ENCODE measurements at places on chromosomes 16 and 17.

DNA sequence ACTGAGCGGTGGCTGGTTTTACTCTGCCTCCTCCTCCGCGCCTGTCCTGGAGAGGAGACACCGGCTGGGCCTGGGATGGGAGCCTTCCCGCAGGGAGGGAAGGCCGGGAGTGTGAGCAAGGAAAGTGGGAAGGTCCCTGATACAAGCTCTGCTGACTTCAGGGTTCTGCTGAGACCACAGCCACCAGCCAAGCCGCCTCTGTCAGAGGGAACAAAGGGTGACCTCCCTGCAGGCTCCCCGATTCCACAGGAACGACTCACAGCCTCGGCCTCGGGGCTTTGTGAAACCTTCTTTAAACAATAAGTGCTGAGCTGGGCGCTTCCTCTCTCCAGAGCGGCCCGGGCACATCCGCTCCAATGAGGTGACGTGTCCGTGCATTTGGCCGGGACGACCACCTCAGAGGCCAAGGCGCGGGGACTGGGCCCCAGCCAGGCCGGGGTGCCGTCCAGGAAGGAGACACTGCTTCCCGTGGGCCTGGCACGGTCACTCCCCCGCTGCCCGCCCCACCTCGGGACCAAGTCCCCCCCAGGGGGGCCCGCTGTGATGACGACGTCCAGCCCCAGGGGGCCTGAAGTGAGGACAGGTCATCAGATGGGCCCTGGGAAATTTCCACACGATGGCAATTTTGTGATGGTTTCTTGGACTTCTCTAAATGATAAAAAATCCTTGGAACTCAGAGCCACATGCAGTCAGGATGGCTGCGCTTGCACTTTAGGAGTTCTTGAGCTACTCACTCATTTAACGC, 11.8 kb upstream of the CIBAR2 start:
- DNase-seq: no peak

DNA sequence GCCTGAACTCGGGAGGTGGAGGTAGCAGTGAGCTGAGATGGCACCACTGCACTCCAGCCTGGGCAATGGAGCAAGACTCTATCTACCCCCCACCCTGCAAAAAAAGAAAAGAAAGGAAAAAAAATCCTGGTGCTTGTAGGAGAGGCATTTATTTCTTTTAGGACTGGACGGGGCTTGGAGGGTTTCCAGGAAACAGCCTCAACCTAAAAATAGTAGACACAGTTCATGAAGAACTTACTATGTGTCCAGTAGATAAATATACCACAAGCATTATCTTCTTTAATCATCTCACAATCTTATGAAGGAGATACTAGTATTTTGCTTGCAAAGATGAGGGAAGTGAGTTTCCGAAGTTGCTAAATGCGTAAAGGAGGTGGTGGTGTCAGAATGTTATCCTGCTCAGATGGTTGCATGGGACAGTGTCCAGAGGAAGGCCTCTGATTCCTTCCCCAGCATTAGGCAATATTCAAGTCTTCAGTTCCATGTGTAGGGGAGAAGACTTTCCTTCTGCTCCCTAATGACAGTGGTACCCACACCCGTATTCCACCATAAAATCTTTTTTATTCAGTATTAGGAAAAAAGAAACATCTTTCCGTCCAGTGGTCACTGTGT, 263.2 kb downstream of the WWOX start:
- DNase-seq: no peak

DNA sequence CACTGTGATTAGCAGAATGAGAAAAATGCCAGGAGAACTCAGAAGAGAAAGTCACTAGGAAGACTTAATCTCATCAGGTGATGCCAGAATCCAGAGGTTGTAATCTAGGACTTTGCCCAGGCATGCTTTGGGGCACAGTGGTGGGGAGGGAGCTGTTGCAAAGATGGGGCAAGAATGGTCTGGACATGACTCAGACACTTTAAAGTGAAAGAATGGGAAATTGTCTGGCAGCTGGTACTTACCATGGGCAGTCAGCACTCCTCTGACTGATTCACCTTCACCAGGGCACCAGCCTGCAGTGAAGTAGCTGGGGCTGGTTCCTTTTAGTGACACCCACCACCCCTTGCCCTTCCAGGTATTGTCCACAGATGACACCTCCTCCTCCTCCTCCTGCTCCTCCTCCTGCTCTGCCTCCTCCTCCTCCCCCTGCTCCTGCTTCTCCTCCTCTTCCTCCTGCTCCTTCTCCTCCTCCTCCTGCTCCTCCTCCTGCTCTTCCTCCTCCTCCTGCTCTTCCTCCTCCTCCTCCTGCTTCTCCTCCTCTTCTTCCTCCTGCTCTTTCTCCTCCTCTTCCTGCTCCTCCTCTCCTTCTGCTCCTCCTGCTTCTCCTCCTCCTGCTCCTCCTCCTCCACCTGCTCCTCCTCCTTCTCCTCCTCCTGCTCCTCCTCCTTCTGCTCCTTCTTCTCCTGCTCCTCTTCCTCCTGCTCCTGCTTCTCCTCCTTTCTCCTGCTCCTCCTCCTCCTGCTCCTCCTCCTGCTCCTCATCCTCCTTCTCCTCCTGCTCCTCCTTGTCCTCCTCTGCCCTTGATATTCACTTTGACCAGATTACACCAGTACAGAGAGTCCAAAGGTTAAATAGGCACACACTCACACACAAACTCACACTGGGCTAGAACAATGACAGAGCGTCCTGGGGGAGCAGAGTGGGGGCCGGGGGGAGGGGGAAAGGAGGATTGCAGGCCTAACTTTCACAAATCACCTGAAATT, at the start of gene CHD9NB:
Gene CHD9NB (minus strand): TSS at position 379 of the 983 bp plus-strand sequence. CDS start 8,739 bp downstream, outside the sequence.
- no peak for DNase-seq

DNA sequence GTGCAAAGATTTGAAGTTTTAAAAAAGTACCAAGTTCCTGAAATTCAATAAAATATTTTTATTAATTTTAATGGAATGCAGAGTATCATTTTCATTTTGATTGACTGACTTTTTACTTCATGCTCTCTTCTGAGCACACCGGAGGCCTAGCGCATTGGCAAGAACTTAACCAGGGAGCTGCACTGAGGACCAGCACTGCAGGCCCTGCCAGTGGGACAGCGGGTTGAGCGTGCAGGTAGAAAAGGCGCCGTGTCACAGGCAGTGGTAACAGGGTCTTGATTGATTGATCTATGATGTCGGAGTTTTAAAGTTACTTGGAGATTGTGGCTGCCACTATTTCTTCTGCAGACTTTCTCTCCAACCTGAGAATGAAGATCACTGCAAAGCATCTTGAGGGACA, 43.7 kb downstream of the WDR45B start:
- no peak for DNase-seq

DNA sequence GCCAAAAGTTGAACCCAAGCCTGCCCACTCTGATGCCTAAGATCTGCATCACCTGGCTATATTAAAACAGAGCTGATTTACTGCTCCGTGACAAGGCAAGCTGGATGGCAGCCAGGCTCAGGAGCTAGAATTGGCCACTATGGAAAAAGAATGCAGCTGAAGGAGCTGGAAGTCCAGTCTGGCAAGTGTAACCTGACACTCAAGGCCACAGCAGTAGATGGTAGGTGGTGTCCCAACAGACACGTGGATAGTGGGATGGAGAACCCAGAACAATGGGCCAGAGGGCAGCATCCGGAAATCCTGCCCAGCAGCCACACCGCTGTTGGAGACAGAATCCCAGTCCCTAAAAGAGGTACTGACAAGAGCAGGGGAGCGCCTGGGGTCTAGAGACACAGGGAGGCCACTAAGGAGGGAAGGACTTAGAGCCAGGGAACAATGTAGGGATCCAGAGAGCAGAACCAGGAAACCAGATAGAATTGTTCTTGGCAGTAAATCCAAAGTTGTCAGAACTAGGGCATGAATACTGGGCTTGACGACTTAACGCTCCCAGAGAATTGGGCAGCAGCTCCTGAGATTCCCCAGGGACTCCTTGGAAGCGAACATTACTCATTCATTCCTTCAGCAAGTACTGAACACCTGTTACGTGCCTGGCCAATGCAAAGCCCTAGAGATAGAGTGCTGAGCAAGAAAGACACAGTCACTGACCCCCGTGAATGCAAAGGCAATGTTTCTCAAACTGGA, 85.7 kb downstream of the CDYL2 start:
- DNase-seq: no peak

GRCh38 chr17:46942441-46943217, 19.7 kb downstream of the GOSR2 start:
- peak; percentile 39 for DNase-seq

DNA sequence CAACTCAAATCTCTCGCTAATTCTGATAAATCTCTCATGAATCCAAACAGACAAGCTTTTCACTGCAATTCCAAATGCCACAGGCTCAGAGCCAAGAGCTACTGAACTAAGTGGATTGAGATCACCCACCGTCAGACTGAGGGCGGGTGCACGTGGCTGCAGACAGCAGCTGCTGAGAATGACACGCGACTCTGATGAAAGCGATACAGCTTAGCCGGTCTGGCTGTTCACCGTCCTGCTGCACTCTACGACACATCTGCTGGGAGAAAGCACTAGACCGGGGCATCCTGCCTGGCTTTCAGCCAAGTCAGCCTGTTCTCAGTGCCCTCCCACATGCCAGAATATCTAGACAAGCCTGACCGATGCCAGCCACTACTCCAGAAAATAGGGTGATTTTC, 42.6 kb downstream of the KLHDC4 start:
- no peak for DNase-seq

DNA sequence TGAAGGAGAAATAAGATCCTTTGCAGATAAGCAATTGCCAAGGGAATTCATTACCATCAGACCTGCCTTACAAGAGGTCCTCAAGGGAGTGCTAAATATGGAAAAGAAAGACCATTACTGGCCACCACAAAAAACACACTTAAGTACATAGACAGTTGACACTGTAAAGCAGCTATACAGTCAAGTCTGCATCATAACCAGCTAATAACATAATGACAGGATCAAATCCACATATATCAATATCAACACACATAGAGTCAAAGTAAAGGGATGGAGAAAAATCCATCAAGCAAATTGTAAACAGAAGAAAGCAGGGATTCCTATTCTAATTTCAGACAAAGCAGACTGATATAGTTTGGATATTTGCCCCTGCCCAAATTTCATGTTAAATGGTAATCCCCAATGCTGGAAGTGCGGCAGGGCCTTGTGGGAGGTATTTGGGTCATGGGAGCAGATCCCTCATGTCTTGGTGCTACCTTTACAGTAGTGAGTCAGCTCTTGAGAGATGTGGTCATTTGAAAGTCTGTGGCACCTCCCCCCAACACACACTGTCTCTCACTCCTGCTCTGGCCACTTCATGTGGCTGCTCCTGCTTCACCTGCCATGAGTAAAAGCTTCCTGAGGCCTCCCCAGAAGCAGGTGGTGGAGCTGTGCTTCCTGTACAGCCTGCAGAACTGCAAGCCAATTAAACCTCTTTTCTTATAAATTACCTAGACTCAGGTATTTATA, 32.8 kb downstream of the TANC2 start:
- DNase-seq: no peak
